ENCODE measurements at places on chromosomes 7 and 10.

- no peak for DNase-seq
These were observed 49.3 kb upstream of the GNA12 start for GRCh38 chr7:2893411-2893861.

- no peak for DNase-seq
These were observed 22.7 kb downstream of the FAM133B start for GRCh38 chr7:92567460-92567859.

DNA sequence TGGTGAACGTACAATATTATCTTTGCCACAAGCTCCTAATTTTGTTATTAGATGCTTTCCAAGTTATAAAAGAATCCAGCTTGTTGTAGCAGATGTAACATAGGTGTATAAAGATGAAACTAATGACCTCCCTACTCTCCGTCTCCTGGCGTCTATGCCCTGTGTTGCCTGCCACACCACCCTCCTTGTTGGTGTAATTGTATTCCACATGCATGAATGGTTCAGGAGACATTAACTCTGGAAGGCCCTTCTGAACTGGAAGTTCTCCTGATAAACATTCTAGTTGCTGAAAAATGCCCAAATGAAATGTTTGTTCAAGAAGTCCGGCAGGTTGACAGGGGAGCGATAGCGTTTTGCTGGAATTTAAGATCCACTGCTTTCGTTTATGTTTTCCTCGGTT lies 53.9 kb upstream of the SEPHS1 start:
- DNase-seq, result no peak

- DNase-seq, result no peak
These were observed 47.8 kb downstream of the HERPUD2 start for GRCh38 chr7:35647171-35647574.

DNA sequence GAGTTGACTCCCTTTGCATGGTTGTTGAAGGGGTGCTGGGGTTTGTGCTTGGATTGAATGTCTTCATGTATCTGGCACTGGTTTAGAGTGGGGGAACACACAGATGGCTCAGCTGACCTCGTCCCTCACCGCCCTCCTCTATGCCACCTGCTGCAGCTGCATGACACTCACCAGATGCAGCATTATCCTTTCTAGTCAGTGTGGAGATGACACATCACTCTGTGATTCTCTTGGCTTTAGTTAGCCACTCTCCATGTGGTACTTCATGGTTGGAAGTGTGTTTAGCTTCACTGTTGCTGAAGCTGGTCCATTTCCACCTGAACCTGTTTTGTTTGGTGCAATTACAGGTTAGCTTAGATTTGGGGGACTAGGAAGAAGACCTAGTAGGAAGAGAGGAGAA lies 56.3 kb upstream of the BMPER start:
- DNase-seq, result no peak

Data from stimulated activated CD8-positive, alpha-beta memory T cell treated with anti-CD3 and anti-CD28 coated beads, Interleukin-4, amount 100 ng/mL, for 4 hours (primary cell).